LHCN-M2 (cell line): ENCODE measurements at places on chromosomes 2 and 18. TPM values are rescaled to one million over a fixed set of nuclear protein-coding genes. Genes with fewer than 3 reads are reported as not detected.

Gene ANKRD29
- total RNA-seq = 5.8 and 7.1 TPM in 2 replicates

DNA sequence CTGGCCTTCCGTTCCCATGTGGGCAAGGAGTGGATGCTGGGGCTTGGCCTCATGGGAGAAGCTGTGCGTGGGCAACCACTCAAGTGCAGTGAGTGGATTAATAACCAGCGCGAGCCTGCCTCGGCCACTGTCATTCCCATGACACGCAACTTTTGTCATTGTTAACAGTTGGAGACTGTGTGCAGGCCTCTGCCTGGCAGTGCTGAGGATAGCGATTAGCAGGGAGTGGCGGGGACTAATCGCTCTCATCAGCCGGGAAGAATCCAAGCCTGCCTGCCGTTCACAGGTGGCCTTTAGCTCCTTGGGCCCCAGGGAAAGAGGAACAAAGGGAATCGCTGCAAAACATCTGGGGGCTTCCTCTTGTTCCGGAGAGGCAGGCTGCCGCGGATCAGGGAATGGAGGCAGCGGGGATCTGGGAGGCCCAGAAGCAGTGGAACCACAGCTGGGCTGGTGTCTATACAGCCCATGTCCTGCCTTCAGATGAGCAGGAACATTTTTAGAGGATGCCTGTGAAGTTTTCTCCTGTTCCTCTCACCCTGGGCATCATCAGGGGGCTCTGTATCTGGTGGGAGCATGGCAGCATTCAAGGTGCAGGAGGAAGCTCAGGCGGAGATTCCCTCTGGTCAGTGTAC lies 53.8 kb downstream of the CTIF start:
- DNase-seq = no peak

DNA sequence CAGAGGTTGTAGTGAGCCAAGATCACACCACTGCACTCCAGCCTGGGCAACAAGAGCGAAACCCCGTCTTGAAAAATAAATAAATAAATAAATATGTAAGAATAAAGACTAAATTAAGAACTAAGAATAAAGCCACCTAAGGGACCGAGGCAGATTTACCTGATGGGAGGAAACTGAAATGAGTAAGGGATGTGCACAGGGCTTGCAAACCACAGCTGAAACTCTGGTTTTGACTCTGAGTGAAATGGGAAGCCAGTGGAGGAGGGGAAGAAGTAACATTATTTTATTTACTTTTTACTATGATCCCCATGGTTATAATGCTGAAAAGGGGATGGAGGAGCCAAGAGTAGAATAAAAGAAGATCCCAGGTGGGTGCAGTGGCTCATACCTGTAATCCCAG lies 107.3 kb downstream of the CABYR start:
- no peak for DNase-seq

Gene ANKAR
- 4.5 and 4.6 TPM in 2 replicates for total RNA-seq

DNA sequence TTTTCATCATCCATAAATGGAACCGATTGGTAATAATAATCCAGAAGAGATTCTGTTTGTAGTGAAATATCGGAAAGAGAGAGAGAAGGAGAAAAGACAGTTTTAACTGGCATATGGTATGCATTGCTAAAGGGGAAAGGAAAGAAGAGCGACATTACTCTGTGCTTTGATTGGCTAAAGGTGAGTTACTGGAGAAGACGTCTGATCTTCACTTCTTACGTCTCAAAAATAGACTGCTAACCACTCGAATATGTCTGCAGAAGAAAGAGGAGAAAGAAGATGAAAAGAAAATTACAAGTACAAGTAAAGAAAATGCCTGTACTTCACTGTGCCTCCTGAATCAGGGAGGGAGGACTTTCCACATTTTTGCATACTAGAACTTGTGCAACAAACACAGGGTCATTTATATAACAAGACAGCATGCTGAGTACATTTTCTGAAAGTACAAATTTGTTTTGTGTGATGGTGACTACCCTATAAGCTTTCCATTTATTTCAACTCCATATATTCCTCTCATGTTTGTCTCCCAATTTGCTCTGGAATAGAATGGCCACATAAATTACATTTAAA lies 787.2 kb downstream of the RNF144A start:
- no peak for DNase-seq

Gene CERS6
- 43.9 and 47.2 TPM in 2 replicates for total RNA-seq
